Pons (tissue), 1 donor: ENCODE measurements at places on chromosomes 2 and 18.

DNA sequence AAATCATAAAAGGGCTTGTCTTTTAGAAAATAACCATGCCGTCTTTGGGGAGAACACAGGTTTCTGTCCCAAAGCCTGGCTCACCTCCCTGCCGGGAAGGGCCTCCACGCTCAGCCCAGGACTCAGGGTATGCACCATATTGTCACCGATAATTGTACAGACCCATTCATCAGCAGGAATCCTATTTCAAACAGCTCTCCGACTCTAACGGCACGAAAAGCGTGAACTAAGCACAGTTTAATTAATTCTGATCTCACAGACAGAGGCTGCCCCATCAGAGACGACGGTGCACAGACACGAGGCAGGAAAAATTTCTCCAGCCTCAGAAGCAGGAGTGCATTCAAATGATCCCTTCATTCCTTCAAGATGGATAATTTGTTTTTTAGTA is 276.2 kb downstream of the MYCN start:
- DNase-seq, result peak; percentile 19

GRCh38 chr2:238060096-238060541 is 682 bp upstream of the SCLY start:
- peak; percentile 41 for DNase-seq

DNA sequence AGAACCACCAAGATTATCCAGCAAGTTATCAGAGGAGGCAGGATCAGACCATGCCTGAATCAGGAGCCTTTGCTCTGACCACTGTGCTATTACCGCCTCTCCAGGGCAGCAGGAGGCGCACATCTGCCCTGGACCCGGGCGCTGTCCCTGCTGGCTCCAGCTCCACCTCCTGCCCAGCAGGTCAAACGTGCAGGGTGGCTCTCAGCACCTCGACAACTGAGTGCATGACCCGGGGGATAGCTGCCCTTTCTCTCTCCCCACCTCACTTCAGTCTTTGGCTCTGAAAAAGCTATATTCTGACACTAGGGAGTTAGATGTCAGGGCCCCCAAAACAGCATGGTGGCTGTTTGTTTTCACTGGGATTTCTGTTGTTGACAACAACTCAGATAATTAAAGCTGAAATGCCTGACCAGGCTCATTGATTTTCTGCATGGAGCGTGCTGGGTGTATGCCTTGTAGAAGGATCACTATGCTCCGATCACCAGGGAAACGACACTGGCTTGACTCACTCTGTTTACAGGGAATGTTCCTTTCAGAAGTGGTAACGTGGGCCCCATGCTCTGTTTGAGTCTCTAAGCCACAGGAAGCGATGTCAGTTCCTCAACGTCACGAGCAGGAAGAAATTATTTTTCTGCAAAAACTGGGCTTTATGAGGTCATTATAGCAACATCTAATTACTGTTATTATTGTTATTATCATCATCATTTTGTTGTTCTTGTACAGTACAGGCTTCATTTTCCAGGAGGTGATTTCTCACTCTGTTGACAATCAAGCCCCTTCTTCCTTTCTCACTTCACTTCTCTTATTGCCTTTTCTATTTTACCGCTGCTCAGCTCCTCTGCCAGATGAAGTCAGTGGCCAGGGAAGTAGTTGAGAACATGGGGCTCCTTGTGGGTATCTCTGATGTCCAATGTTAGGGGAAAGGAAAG is 125.6 kb downstream of the PLB1 start:
- peak; percentile 80 for DNase-seq

DNA sequence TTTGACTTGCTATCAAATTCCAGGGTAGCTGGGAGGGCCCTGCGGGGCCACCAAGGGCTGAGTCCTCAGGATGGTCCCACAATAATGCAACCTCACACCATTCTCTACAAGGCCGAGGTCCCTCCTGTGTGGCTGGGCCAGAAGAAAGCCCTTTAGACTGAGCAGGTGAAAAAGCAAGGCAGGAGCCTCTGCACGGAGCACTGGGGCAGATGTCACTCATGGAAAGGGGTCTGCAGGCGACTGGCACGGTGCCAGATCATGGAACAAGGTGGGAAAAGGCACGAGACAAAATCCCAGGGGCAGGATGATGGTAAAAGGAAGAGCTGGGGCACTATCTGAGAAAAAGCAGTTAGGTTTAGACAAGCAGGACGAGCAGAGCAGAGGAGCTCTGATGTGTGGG is 16.1 kb downstream of the HJURP start:
- DNase-seq, result no peak

- DNase-seq, result peak; percentile 70
These were observed 65.8 kb downstream of the RNF144A start for GRCh38 chr2:6982934-6983589.

GRCh38 chr2:139078376-139078775 is 298.2 kb upstream of the NXPH2 start:
- DNase-seq, result no peak

- DNase-seq, result no peak
These were observed 89.7 kb upstream of the TTC39C start for GRCh38 chr18:23924813-23925212.

DNA sequence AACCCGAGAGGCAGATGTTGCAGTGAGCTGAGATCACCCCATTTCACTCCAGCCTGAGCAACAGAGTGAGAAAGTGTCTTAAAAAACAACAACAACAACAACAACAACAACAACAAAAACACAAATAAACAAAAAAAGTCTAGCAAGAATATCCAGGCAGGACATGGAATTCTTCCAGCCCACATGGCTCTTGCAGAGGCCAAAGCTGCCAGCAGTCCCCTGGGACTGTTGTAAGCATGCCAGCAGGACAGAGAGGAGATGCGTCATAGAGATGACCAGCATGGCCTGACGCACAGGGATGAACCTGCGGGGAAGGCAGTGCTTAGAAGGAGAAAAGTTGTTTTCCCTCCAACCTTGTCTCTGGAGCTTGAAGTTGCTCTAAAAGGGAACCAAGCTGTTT is 182.3 kb upstream of the PGAP1 start:
- peak; percentile 71 for DNase-seq

- peak; percentile 21 for DNase-seq
These were observed 2.5 kb downstream of the IFIH1 start for GRCh38 chr2:162315938-162316337.

- DNase-seq, result no peak
These were observed 56.5 kb upstream of the ACVR1 start for GRCh38 chr2:157932480-157933159.

DNA sequence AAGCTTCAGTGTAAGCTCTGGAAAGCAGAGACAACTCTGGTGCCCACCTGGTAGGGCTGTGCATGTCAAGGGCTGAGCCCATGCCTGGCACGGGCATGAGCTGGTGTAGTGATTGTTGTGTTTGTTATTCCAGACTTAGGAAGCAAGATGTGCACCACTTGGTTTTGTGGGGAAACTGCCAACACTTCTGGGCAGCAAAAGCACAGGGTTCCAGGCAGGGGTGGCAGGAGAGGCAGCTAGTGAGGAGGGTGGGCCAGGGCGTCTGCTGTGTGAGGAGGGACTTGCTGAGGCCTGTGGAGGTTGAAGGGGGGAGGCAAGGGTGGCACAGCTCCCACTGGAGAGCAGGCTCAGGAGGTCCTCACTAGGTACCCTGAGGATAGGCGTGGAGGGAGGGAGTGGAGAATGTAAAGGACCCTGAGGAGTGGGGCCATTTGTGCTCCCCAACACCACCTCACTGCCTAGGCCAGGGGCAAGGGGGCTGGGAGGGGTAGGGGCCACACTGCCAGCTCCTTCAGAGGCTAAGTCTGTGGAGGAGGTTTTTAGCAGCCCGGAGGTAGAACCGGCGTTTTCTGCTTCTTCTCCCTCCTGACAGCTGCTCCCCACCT is 104.0 kb upstream of the POU3F3 start:
- DNase-seq, result no peak

DNA sequence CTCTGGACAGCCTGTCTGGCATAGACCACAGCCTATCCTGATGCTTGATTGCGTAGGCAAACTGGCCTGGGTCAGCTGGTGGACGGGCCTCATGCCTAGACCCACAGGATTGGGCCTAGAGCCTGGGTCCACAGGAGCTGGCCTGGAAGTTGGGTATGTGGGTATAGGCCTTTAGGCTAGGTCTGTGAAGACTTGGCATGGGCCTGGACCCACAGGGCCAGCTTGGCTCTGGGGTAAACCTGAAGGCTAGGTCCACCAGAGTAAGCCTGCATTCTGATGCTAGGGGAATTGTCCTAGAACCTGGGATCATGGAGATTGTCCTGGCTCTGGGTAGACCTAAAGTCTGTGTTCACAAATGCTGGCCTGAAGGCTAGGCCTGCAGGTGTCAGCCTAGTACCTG is 1293.7 kb downstream of the CNTNAP5 start:
- no peak for DNase-seq

DNA sequence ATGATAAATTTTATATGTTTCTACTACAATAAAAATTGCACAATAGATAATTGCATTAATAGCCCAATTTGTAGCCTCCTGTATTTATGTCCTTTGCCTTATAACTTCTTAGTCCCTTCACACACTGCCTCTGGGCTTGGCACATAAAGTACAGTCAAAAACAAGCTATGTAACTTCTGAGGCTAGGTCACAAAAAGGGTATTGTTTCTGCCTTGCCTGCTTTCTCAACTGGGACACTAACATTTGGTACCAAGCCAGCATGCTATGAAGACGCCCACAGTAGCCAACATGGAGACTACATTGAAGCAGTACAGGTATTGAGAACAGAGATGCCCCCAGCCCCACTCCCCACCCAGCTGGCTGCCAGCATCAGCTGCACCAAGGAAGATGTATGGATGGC is 5.4 kb upstream of the SLC3A1 start:
- DNase-seq, result peak; percentile 88

GRCh38 chr2:26598336-26598995 is 42.7 kb downstream of the CIB4 start:
- no peak for DNase-seq

DNA sequence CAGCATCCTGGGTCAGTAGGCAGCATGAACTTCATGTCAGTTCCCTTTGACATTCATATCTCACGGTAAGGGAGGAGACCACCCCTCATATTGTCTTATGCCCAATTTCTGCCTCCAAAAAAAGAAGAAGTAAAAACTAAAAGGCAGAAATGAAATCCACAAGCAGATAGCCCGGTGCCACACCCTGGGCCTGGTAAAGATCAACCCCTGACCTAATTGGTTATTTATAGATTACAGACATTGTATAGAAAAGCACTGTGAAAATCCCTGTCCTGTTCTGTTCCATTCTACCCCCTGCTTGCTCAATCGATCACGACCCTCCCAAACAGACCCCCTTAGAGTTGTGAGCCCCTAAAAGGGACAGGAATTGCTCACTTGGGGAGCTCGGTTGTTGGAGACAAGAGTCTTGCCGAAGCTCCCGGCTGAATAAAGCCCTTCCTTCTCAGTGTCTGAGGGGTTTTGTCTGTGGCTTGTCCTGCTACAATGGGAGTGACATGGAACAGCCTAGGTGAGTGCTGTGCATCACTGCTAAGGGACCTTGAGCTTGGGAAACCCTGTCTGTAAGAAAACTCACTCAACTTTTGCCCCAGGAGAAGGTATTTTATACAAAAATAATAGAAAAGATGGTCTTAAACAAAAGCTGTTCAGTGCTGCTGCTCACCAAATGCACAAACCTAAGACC is 11.1 kb downstream of the NDUFV2 start:
- DNase-seq, result no peak

DNA sequence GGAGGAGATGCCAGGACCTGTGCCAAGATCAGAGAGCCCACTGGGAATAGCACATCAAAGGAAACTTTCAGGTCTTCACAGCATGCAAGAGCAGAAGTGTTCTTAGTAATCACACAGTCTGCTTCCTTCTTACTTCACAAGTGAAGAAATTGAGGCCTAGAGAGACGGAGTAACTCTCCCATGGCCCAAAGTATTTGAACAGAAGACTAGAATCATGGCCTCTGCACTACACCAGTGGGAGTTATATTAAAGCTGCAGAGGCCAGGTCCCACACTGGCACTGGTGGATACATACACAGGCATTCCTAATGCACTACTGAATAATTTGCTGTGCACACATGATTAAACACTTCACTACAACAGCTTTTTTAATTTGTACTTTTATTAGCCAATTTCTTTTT is 107.6 kb upstream of the RMP24 start:
- no peak for DNase-seq

DNA sequence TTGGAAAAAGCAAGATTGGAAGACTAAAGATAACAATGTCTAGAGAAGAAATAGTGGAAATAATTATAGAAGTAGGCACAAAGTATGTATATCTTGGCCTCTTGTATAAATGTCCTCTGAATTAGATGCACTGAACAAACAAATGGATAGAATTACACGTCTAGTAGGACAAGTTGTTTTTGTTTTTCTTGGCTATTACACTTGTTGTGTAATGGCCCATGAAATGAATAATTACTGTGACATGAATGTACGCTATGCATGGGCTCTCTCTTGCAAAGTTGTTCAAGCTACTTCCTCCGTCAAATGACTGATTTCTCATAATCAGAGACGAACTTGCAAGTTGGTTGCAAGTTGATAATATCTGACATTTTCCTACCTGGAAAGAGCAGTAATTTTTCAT is 126.2 kb downstream of the PDE1A start:
- no peak for DNase-seq

DNA sequence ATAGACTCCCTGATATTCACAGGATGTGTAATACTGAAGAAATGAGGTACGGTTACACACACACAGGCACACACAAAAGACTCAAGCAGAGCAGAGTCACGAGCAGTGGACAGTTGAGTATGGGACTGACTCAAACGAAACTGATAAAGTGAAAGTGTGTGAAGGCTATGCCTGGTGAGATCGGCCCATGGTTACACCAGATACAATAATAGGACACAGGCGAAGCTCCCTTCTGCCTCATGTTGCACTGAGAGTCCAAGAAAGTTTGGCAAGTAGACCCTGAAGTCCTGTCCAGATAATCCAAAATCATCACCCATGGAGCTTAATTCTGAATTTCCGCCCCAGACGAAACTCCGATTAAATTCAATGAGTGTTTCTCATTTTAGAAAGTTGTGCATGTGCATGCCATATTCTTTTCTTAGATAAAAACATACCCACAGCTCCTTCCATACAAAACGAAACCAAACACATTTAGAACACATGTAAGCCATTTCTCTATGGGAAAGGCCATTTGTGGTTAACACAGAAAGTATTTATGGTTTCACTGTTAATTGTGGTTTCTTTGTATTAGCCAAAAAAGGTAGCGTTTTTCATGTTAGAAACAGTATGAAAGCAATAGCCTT is 567.6 kb downstream of the PLCL1 start:
- DNase-seq, result no peak

DNA sequence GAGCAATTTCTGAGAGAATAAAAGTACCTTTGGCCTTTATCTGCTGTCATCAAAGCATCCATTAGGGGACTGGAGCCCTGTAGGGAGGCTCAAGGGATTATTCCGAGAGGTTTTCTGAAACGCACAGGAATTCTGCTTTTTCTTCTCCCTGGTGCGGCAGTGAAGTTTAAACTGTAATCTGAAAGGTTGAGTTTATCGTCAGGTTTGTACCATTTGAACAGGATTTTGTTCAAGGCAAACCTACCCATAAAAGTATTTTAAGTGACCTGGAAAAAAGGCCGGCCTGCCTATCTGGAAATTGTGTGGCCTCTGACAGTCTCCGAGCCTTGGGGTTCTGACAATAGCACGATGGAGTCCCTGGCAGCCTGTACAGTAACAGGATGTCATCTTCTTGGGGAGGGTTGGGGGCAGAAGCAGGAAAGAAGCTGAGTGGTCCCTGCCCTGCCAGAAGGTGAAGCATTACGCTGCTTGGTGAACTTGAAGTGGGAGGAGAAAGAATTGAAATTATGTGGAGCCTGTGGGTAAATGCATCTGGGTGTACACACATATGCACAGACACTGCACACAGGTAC is 272.0 kb downstream of the CYRIA start:
- DNase-seq, result no peak
